ENCODE measurements at places on chromosomes 7 and 10.

DNA sequence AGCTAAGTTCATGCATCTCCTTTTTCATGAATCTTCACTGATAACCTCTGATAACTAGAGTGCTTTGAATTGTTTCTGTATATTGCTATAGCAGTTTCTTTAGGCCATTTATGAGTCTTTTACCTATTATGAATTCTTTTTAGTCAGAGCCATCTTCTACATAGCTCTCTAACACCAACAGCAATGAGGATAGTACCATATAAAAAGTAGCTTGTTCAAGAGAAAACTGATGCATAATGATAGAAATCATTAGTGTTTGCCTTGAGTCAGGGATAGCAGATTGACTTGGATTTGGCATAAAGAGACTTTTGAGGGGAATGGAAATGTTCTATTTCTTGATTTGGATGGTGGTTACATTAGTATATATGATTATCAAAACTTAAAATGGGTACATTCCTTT is 25.8 kb upstream of the SEMA4G start:
- DNase-seq, result no peak

- no peak for DNase-seq
Observed at GRCh38 chr7:4266270-4267040, 415.6 kb upstream of the FOXK1 start.

- DNase-seq, result no peak
Observed at GRCh38 chr7:15199482-15199881, 296.9 kb upstream of the DGKB start.

- no peak for DNase-seq
Observed at GRCh38 chr10:10205906-10206305, 811.8 kb upstream of the CELF2 start.

DNA sequence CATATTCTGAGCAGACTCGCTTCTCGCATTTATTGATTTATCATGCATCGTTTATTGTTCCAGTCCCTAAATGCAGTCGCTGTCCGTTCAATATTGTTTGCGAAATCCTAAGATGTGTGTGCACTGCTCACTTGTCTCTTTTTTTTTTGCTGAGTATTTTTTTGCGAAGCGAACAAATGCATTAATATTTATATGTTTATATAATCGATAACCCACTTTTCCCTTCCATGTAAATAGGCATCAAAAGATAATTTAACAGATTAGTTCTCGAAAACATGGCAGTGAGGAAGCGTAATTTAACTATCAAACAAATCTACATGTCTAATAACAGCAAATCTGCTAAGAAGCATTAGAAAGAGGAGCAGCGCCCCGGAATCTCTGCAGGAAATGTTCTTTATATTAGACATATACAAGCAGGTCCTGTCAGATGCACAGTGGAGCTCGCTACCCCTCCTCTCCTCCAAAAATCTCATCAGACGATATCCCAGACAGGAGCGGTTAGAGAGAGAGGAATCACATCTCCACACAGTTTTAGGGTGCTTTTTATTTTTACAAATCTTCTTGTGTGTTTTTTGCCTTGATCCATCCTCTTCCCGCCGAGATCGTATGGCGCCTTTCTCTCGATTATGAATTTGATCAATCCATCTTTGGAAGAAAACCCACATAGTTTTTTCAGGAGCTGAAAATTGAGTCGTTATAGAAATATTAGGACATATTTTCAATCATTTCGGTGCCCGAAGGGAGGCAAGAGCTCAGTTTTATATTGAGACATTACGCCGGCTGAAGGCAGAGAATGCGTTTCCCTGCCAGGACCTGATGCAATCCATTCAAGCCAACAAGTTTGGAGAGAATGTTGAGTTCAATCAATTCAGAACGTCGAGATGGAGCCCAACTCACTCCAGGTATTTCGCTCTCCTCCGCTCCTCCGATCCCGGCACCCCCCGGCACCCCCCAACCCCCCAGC is at the start of gene ARID5B:
Gene ARID5B (plus strand): TSS at position 871 of the 964 bp plus-strand sequence. CDS start 11 bp downstream, at position 882.
- no peak for DNase-seq

DNA sequence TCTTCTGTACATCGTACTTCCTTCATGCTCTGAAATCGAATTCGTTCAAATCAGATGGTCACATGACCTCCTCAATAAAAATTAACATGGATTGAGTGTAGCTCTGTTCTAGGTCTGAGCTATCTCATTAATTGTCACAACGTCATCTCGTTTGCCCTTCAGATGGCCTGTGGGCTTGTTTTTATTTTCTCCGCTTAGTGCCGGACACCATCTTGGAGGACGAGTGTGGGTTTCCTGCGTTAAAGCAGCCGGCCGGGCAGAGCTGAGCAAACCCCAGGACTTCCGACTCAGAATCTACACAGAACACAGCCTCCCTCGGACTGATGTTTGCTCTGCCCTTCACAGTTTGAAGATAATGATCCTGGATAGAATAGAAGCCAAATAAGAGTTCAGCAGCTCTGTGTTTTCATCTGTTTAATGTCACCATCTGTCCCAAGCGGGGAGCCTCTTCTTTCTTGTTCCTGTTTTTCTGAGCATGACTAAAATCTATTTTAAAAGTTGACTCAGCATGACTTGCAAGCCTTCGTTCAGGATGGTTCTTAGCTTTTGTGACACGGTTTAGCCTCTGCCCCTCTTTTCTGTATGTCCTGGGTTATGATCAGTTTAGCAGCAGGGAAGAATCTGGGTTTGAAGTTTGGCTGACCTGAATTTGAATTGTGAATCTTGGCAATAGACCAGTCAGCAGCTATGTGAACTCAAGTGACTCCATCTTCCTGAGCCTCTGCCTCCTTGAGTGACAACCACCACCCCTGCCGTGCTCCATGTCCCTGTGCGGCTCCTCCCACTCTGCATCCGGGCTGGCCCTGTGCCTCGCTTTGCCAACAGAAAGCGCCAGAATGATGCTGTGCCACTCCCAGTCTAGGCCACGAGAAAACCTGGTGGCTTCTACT is 30.6 kb upstream of the GALNTL5 start:
- DNase-seq, result no peak

- DNase-seq, result no peak
Observed at GRCh38 chr7:148397551-148397950, 193.0 kb upstream of the C7orf33 start.

DNA sequence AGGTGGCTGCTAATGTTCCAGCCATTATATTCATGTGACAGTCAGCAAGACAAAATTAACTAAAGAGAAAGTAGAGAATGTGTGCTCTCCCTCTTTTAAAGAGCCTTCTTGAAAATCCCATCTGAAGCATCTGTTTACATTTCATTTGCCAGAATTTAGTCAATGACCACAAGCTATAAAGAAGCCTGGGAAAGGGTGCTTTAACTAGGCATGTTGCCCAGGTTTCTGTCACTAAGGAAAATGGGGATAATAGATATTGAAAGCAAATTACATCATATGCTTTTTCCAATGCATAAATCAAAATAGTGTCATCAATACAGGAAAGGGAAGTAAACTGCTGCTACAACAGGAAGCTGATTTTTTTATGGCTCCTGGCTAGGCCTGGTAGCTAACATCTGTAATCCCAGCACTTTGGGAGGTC is 67.7 kb downstream of the ELAPOR2 start:
- DNase-seq, result no peak

Measured in thoracic aorta (tissue), 2 donors.